ENCODE measurements at places on chromosomes 11 and 22. TPM values are rescaled to one million over a fixed set of nuclear protein-coding genes. Genes with fewer than 3 reads are reported as not detected.

DNA sequence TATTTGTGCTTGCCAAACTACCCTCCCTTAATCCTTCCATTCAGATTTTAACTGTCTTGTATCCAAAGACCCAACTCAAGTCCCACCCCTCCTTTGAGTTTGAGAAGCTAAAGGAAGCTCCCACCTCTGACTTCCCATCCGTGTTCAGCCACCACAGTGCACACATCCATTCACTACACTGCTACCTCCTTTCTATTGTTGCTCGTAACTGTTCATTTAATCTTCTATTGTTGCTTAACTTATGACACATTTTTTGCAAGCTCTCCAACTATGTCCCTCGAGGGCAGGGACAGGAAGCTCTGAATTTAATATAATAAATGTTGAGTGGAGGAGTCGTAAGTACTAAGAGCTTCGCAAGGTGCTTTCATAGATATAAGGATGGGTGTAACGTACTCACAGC, 10.4 kb downstream of the LARGE1 start:
- DNase-seq, result no peak
- H3K27ac ChIP-seq, result no peak overlapping the region
- no peaks in the 10 kb centered on the region for H3K36me3 ChIP-seq
- H3K4me3 ChIP-seq, result no peak overlapping the region

- no peak for DNase-seq
- H3K4me3 ChIP-seq, result no peak overlapping the region
- H3K36me3 ChIP-seq, result no peaks in the 10 kb centered on the region
- no peaks in the 10 kb centered on the region for H3K27me3 ChIP-seq
Observed at GRCh38 chr11:103210543-103210942, 101.3 kb downstream of the DYNC2H1 start.

- H3K36me3 ChIP-seq, result peaks cover 2% of the 10 kb centered on the region
- DNase-seq, result no peak
- H3K27ac ChIP-seq, result no peak overlapping the region
- H3K4me1 ChIP-seq, result peaks cover 31% of the 10 kb centered on the region
Observed at GRCh38 chr11:128701086-128701485, 7.2 kb downstream of the FLI1 start.

- H3K36me3 ChIP-seq, result no peaks in the 10 kb centered on the region
- no peak overlapping the region for H3K4me3 ChIP-seq
- no peak for DNase-seq
- H3K4me1 ChIP-seq, result peaks cover 24% of the 10 kb centered on the region
- H3K27ac ChIP-seq, result no peak overlapping the region
Observed at GRCh38 chr22:37010174-37010573, 9.1 kb downstream of the TST start.

GRCh38 chr11:74072286-74072685, 63.4 kb upstream of the UCP3 start:
- no peak overlapping the region for H3K27ac ChIP-seq
- no peaks in the 10 kb centered on the region for H3K4me1 ChIP-seq
- peaks cover 49% of the 10 kb centered on the region for H3K36me3 ChIP-seq
- DNase-seq, result no peak
- no peak overlapping the region for H3K4me3 ChIP-seq

DNA sequence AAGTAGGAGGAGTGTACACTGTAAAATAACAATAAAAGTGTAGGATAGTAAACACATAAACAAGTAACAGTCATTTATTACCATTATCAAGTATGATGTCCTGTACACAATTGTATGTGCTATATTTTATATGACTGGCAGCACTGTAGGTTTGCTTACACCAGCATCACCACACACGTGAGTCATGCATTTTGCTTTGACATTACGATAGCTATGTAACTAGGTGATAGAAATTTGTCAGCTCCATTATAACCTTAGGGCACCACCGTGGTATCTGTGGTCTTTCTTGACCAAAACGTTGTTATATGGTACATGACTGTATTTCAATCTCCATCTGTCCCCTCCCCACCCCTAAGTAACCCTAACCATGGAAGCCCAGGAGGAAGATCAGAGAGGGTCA, 1.1 kb downstream of the DNAL4 start:
- H3K27ac ChIP-seq, result peak overlapping the region; percentile 85
- H3K36me3 ChIP-seq, result peaks cover 10% of the 10 kb centered on the region
- DNase-seq, result no peak
- peak overlapping the region; percentile 70 for H3K4me3 ChIP-seq

DNA sequence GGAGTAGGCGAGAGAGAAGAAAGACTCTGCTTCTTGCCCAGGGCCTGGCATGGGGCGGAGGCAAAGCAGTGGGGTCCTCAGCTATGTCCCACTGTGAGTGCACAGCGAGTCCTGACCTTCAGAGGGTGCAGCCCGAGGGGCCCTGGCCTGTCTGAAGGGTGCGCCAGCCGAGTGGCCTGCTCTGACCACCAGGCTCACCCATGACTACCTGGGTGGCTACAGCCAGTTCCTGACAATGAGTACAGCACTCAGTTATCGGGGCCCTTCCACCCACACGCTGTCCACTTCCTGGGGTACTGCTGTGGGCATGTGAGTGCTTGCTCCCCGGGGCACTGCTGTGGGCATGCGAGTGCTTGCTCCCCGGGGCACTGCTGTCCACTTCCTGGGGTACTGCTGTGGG, 74.1 kb upstream of the B3GAT1 start:
- no peak for DNase-seq
- H3K27ac ChIP-seq, result no peak overlapping the region
- H3K36me3 ChIP-seq, result no peaks in the 10 kb centered on the region
- no peaks in the 10 kb centered on the region for H3K27me3 ChIP-seq

- no peak overlapping the region for H3K4me3 ChIP-seq
- H3K27ac ChIP-seq, result no peak overlapping the region
- peaks cover 39% of the 10 kb centered on the region for H3K4me1 ChIP-seq
Observed at GRCh38 chr11:121415856-121416255, 36.3 kb upstream of the SORL1 start.

DNA sequence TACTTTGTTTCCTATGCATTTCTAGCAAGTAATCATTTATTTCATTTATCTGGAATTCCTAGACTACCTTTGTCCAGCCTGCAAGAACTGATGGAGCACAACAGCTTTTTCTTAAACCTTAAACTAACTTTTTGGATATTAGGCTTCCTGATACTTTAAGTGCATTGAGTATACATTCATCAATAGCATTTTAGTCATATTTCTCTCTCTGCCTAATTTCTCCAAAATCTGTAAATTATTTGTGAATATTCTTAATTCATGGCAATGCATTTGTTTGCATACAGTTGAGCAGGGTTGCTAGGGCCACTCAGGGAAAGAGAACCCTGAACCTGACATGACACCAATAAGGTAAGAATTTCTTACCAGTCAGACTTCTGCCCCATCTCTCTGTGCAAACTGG, 29.1 kb upstream of the APLNR start:
- no peak for DNase-seq
- H3K4me3 ChIP-seq, result no peak overlapping the region
- no peaks in the 10 kb centered on the region for H3K27me3 ChIP-seq
- peaks cover 5% of the 10 kb centered on the region for H3K4me1 ChIP-seq
- H3K36me3 ChIP-seq, result no peaks in the 10 kb centered on the region

- H3K4me1 ChIP-seq, result peaks cover 16% of the 10 kb centered on the region
- no peak for DNase-seq
- no peaks in the 10 kb centered on the region for H3K27me3 ChIP-seq
- H3K4me3 ChIP-seq, result no peak overlapping the region
- no peak overlapping the region for H3K27ac ChIP-seq
Observed at GRCh38 chr22:20946080-20946986, 20.7 kb upstream of the AIFM3 start.

- no peak overlapping the region for H3K27ac ChIP-seq
- no peak overlapping the region for H3K4me3 ChIP-seq
Observed at GRCh38 chr11:35540526-35540925, 15.1 kb upstream of the PAMR1 start.

PICALM gene
- total RNA-seq, result 144 TPM

GNG3 gene
- total RNA-seq, result not detected

LDHAL6A gene
- total RNA-seq, result not detected

PIM3 gene
- 156 TPM for total RNA-seq

ARSA gene
- total RNA-seq, result 47.6 TPM

HMOX1 gene
- total RNA-seq, result 306 TPM

CARNS1 gene
- total RNA-seq, result 4.2 TPM

Data from upper lobe of left lung (tissue), 6 donors.